Activated T-cell treated with anti-CD3 and anti-CD28 coated beads, Interleukin-2, amount 50 U/mL, for 72 hours (primary cell): ENCODE measurements at places on chromosomes 13 and 19. TPM values are rescaled to one million over a fixed set of nuclear protein-coding genes. Genes with fewer than 3 reads are reported as not detected.

GRCh38 chr13:30731361-30732045, 3.8 kb upstream of the ALOX5AP start:
- DNase-seq: no peak

The VSTM1 gene
- total RNA-seq: not detected

GRCh38 chr13:51912511-51913225, 50.9 kb downstream of the CCDC70 start:
- no peak for DNase-seq

The SCGB2B2 gene
- 1.6 TPM for total RNA-seq

The CD70 gene
- total RNA-seq: 25.0 TPM

GRCh38 chr19:35352177-35352447, 4.4 kb downstream of the FFAR1 start:
- DNase-seq: no peak

- DNase-seq: peak; percentile 74
Measured at GRCh38 chr19:8585894-8586750, 8.9 kb upstream of the MYO1F start.

DNA sequence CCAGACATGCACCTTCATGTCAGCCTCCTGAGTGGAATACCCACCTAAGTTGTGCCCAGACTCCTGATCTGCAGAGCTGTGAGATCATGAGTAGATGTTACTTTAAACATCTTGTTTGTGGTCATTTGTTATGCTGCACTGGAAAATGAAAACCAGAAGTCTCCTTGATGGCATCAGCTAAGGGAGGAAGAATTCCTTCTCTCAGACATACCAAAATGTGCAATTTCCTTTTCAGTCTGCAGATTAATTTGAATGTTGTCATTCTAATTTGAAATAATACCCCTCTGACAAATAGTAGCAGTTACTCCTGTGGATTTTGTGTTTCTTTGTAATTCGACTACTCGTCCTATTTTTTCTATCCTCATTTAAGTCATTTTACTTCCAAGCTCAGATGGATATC, 59.3 kb downstream of the ITGBL1 start:
- DNase-seq: no peak

GRCh38 chr13:96036515-96036914, 16.7 kb downstream of the UGGT2 start:
- DNase-seq: no peak
